ENCODE measurements at places on chromosomes 5 and 9. TPM values are rescaled to one million over a fixed set of nuclear protein-coding genes. Genes with fewer than 3 reads are reported as not detected.

- no peaks in the 10 kb centered on the region for H3K4me1 ChIP-seq
- H3K27ac ChIP-seq: no peak overlapping the region
- H3K4me3 ChIP-seq: no peak overlapping the region
- no peaks in the 10 kb centered on the region for H3K27me3 ChIP-seq
- peaks cover 41% of the 10 kb centered on the region for H3K36me3 ChIP-seq
These were observed 68.6 kb downstream of the NLN start for GRCh38 chr5:65790371-65791163.

- no peak overlapping the region for H3K4me3 ChIP-seq
- H3K36me3 ChIP-seq: no peaks in the 10 kb centered on the region
- H3K4me1 ChIP-seq: no peaks in the 10 kb centered on the region
- H3K27me3 ChIP-seq: peaks cover 40% of the 10 kb centered on the region
- H3K27ac ChIP-seq: no peak overlapping the region
These were observed 3.0 kb upstream of the SLC25A48 start for GRCh38 chr5:135831439-135831838.

GRCh38 chr5:177336112-177336511 is 15.4 kb downstream of the LMAN2 start:
- H3K27ac ChIP-seq: no peak overlapping the region
- no peaks in the 10 kb centered on the region for H3K4me1 ChIP-seq
- DNase-seq: peak; percentile 49

DNA sequence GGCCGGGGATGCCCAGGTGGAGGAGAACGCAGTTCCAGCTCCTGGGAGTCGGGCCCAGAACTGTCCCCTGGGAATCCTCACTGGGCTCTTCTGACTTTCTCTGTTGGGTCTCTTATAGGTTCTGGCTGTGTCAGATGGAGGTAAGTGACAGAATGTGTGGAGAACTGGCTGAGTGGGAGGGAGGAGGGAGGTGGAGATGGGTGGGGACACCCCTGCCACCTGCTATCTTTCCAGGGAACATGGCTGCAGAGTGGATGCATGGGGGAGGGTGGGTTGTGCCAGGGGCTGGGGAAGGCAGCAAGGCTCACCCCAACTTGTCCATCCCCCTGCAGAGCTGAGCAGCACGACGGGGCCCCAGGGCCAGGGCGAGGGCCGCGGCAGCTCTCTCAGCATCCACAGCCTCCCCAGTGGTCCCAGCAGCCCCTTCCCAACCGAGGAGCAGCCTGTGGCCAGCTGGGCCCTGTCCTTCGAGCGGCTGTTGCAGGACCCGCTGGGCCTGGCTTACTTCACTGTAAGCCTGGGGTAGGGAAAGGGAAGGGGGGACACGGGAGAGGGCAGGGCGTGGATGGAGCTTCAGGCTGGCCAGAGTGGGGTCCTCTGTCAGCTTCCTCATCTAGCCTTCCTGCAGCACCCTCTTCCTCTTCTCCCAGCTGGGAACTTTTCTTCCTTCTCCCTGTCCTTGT is 8.3 kb downstream of the RGS14 start:
- peaks cover 52% of the 10 kb centered on the region for H3K4me1 ChIP-seq
- DNase-seq: peak; percentile 24
- H3K27ac ChIP-seq: peak overlapping the region; percentile 95
- H3K27me3 ChIP-seq: peaks cover 20% of the 10 kb centered on the region
- no peaks in the 10 kb centered on the region for H3K36me3 ChIP-seq

GRCh38 chr5:130541617-130542221 is 623.3 kb downstream of the HINT1 start:
- no peaks in the 10 kb centered on the region for H3K36me3 ChIP-seq
- H3K4me3 ChIP-seq: no peak overlapping the region
- no peak for DNase-seq
- no peaks in the 10 kb centered on the region for H3K27me3 ChIP-seq

- no peaks in the 10 kb centered on the region for H3K36me3 ChIP-seq
- H3K4me1 ChIP-seq: peaks cover 13% of the 10 kb centered on the region
- no peak overlapping the region for H3K4me3 ChIP-seq
- peak overlapping the region; percentile 86 for H3K27ac ChIP-seq
These were observed 153.9 kb downstream of the PCSK5 start for GRCh38 chr9:76044266-76044819.

DNA sequence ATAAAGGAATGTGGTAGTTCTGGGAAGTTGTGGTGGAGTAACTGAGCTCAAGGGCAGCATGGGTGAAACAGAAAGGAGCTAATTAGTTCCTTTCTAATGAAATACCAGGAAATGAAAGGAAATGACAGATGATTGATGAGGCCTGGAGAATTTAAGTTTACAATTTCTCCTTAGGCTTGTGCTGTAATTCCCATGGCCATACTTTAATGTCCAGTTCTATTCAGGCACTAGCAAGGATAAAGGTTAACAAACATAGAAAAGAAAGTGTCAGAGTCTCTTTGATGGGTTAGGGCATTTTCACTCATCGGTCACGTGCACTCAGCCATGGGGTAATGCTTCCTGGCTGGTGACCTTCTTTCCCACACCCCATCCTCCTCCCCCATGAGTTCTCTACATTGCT is 70.3 kb downstream of the CTSL start:
- H3K4me3 ChIP-seq: no peak overlapping the region
- no peak for DNase-seq
- no peak overlapping the region for H3K27ac ChIP-seq
- H3K4me1 ChIP-seq: no peaks in the 10 kb centered on the region

- no peak overlapping the region for H3K27ac ChIP-seq
- no peaks in the 10 kb centered on the region for H3K27me3 ChIP-seq
- no peaks in the 10 kb centered on the region for H3K4me1 ChIP-seq
- H3K36me3 ChIP-seq: no peaks in the 10 kb centered on the region
- H3K4me3 ChIP-seq: no peak overlapping the region
These were observed 28.1 kb downstream of the FYB1 start for GRCh38 chr5:39191216-39191615.

GRCh38 chr9:107138261-107138992 is 144.7 kb upstream of the RAD23B start:
- H3K4me3 ChIP-seq: no peak overlapping the region
- no peaks in the 10 kb centered on the region for H3K27me3 ChIP-seq
- no peaks in the 10 kb centered on the region for H3K4me1 ChIP-seq
- no peaks in the 10 kb centered on the region for H3K36me3 ChIP-seq

GRCh38 chr5:137393196-137393993 is 105.7 kb downstream of the SPOCK1 start:
- H3K27ac ChIP-seq: no peak overlapping the region
- no peaks in the 10 kb centered on the region for H3K36me3 ChIP-seq
- no peaks in the 10 kb centered on the region for H3K27me3 ChIP-seq
- no peak overlapping the region for H3K4me3 ChIP-seq

DNA sequence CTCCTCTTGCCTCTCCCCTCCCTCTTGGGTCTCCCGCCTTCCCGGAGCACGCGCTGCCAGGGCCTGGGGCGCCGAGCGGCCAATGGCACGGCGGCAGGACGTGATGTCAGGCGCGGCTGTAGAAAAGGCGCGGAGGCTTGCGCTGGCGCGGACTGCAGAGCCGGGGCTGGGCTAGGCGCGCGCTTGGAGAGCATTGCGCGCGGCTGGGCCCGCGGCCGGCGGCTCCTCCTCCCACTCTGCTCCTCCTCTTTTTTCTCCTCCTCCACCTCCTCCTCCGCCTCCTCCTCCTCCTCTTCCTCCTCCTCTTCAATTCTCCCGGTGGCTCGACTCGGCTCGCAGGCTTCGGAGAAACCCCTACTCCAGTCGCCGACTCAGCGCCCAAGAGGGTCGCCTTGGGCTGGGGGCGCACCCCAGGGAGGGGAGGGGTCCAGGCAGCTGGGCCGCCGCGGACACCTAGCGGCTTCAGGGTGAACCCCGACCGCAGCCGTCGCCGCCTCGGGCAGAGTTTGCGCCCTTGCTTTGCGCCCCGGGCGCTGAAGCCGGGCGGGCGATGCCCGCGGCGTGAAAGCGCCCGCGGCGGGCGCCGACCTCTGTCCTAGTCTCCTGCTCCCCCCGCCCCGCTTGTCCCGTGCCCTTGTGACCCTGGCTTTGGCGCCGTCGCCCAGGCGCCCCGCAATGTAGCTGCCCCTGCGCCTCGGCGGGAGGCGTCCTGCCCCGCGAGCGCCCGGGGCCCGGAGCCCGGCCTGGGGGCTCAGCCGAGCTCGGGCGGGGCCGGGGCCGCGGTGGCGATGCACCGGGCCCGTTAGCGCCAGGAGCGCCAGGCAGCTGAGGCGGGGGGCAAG is at the start of gene LHX2:
Gene LHX2, plus strand, starts transcription at position 309 of the 842 bp plus-strand sequence. CDS start 581 bp downstream, outside the sequence.
- no peaks in the 10 kb centered on the region for H3K36me3 ChIP-seq
- H3K27me3 ChIP-seq: peaks cover 99% of the 10 kb centered on the region
- DNase-seq: peak; percentile 98
- H3K4me1 ChIP-seq: peaks cover 40% of the 10 kb centered on the region
- H3K27ac ChIP-seq: no peak within 1 kb of the TSS

DNA sequence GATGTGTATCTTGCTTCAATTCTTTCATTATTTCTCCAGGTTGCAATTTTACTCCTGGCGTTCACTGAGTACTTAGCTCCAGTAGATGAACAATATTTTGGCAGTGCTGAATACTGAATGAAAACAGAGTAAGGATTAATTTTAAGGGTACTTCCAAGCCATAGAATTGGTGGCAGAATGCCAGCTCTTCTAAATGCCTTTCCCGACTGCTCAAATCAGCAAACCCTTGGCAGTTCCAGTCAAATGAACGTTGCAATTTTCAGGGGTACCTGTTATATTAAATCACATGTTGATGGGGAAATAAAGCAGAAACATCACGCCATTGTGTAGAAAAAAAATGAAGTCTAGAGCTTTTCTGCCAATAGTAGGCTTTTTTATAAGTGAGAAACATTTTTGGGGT is 282.4 kb upstream of the RPS23 start:
- H3K27ac ChIP-seq: no peak overlapping the region
- no peak for DNase-seq
- no peaks in the 10 kb centered on the region for H3K4me1 ChIP-seq
- no peaks in the 10 kb centered on the region for H3K27me3 ChIP-seq
- no peaks in the 10 kb centered on the region for H3K36me3 ChIP-seq

DNA sequence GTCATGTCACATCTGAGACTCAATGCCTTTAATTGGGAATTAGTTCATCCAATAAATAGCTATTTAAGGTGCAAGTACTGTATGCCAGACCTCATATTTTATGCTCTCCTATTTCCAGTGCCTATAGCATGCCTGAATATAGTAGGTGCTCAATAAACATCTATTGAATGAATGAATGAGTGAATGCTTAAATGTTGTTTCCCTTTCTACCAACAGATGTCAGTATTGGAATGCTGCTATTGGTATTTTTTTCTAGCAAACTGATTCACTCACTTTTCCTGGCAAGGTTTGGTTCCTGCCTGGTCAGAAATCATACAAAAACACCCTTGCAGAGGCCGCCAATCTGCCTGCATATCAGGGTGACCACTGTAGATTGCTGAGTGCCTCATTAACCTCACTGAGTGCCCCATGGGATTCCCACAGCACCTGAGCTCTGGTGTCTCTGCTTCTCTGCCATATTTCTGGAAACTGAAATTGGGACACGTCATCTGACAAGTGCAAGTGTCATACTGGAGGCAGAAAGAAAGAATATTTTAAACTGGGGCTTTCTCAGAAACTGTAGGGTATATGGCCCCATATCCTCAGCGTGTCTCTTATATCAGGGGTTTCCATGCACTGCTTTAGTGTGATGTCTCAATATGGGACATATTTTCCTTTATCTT is 359.7 kb downstream of the TRIM32 start:
- peaks cover 8% of the 10 kb centered on the region for H3K4me1 ChIP-seq
- no peaks in the 10 kb centered on the region for H3K27me3 ChIP-seq
- peak; percentile 56 for DNase-seq
- H3K27ac ChIP-seq: no peak overlapping the region

DNA sequence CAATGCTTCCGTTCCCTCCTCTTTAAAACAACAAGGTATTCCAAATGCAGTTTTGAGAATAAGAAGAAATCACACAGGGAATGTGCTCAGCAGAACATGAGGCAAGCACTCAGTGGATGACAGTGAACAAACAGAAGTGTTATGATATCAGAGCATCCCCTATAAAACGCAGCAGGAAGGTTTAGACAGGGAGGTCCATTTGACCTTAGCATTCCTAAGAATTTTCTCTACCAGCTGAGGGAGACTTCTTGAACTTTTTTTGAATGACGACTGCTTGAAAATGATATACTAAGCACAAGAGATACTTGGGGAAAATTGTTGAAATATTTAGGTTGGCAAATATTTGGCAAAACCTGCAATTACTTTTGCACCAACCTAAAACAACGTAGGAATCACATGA is 3.9 kb downstream of the AMACR start:
- no peak for DNase-seq
- H3K4me1 ChIP-seq: peaks cover 13% of the 10 kb centered on the region
- 0 out of 2 replicates have a peak, but pooled peaks cover 3% of the 10 kb centered on the region for H3K36me3 ChIP-seq
- no peak overlapping the region for H3K27ac ChIP-seq
- H3K27me3 ChIP-seq: no peaks in the 10 kb centered on the region

DNA sequence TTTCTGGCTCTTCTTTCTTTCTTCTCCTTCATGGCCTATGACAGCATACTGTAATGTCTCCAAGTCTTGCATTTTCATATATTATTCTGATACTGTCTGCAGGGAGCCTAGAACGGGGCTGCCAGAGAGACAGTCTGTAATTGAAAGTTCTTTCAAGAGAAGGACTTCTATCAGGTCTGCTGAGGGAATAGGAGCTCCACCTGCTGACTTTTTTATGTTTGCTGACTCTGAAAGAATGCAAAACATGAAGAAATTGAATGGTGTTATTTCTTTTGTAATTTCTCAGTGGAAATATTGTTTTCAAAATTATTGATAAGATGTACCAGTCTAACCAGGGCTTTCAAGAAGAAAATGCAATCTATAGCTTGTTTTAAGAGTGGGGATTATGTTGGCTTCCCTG is 121.9 kb upstream of the RFX3 start:
- no peaks in the 10 kb centered on the region for H3K4me1 ChIP-seq
- H3K36me3 ChIP-seq: no peaks in the 10 kb centered on the region
- H3K4me3 ChIP-seq: no peak overlapping the region
- no peak overlapping the region for H3K27ac ChIP-seq
- DNase-seq: no peak

- H3K4me3 ChIP-seq: no peak overlapping the region
- no peaks in the 10 kb centered on the region for H3K36me3 ChIP-seq
- H3K4me1 ChIP-seq: peaks cover 12% of the 10 kb centered on the region
- H3K27ac ChIP-seq: no peak overlapping the region
- no peak for DNase-seq
These were observed 73.0 kb upstream of the RAI14 start for GRCh38 chr5:34583167-34583566.

GRCh38 chr5:131720714-131721113 is 76.1 kb downstream of the FNIP1 start:
- no peaks in the 10 kb centered on the region for H3K4me1 ChIP-seq
- H3K27ac ChIP-seq: no peak overlapping the region
- H3K27me3 ChIP-seq: no peaks in the 10 kb centered on the region
- H3K36me3 ChIP-seq: no peaks in the 10 kb centered on the region
- no peak overlapping the region for H3K4me3 ChIP-seq

OGN gene
- not detected for total RNA-seq

MEIKIN gene
- not detected for total RNA-seq

DPM2 gene
- 29.0 TPM for total RNA-seq

CCIN gene
- total RNA-seq: not detected
